ENCODE measurements at places on chromosomes 11 and 22.

DNA sequence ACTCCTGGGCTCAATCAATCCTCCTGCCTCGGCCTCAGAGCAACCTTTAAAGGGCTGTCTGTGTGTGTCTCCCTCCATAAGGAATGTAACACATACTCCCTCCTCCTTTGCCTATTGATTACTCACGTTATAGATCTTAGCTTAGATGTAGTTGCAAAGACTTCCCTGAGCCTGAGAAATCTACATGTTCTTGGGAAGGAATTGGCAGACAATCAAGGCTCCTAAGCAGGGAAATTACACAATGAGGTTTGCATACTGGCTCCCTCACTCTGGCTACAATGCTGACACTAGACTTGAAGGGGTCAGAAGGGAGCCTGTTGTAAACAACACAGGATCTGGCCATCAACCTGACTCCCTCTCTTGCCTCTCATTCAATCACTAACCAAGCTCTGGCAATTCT, 5.2 kb upstream of the OLFML1 start:
- DNase-seq = peak; percentile 42

- no peak for DNase-seq
Observed at GRCh38 chr11:124676386-124676785, 2.7 kb downstream of the SPA17 start.

- DNase-seq = no peak
Observed at GRCh38 chr11:130457623-130458409, 9.4 kb downstream of the ADAMTS15 start.

DNA sequence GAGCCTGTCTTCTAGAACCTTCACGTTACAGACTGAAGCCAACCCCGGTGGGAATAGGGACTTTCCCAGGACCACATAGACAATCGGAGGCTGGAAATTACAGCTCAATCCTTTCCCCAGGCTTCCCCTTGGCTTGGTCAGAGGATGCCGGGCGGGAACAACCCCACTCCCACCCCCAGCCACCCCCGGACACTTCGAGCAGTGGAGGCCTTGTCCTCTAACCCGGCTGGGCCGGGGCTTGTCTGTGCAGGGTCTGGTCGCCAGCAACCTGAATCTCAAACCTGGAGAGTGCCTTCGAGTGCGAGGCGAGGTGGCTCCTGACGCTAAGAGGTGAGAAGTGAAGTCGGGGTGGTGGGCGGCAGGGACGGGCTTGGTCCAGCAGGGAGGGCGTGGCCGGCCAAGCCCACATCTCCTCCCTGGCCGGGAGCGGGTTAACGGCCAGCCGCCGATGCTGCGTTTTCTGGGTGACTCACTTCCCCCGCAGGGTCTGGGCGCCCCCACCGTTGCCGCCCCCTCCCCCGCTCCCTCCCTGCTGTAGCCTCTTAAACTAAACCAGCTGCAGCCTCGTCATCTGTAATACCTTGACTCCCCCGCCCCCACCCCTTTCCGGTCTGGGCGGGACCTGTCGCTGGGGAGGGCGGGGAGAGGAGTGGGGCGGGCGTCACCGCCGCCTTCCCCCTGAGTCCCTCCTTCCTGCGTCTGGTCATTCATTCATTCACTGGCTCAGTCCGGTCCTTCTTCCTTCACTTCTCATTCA, 1.5 kb downstream of the LGALS1 start:
- DNase-seq = peak; percentile 93

DNA sequence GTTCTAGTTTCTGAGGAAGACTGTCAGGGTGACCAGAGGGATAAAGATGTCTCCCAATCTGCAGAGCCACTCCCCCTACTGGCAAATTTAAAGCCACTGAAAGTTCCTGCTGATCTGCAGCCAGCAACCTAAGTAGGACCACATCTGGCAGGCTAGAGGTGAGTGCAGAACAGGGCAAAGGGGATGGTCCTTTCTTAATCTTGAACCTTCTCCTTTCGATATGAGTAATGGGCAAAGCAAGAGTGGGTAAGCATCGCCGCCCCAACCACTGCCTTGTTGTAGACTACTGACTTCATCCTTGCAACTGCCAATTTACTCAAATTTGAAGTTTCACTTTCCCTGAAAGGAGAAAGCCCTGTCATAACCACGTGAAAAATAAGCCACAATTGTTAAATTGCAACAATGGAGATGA, 30.7 kb downstream of the SCUBE2 start:
- no peak for DNase-seq

DNA sequence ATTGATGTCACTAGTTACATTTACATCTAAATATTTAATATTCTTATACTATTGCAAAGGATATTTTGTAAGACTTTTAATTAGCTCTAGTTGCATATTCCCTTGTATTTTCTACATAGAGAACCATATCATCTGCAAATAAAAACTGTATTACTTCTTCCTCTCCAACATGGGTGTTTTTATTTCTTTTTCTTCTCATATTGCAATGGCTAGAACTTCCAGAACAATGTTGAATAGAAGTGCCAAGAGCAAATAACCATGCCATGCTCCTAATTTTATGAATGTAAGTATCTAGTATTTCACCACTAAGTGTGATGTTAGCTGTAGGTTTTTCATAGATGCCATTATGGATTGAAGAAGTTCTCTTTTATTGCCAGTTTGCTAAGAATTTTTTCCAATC, 321.8 kb upstream of the NCAM1 start:
- DNase-seq = no peak

DNA sequence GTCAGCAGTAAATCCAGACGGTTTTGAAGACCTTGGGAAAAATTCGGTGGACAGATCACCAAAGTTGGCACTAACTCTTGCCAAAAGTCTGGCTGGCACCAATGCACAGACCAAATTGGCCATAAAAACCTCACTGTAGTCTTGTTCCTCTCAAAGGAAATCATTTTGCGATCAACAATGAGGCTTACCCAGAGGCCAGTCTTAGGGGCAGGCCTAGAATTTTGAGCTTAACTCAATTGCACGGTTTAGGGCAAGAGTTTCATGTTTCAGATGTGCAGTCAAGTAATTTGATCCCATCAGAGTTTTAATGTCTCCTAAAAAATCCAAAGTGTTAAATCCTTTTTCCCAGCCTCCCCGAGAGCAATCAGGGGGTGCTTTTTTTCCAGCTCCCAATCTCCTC, 19.0 kb downstream of the MPPED2 start:
- no peak for DNase-seq

DNA sequence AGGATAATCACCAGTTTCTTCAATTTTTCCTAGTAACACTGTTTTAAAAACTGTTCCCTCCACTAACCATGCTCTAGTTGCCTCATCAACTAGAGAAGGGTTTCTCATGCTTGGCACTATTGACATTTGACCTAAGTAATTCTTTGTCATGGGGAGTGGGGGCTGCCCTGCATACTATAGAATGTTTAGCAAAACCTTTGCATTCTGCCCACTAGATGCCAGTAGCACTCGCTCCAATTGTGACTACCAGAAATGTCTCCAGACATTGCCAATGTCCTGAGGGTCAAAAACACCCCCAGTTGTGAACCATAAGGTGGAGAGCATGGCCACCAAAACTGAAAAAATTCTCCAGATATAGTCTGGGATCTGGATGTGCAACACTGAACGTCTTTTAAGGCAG, 27.6 kb upstream of the BMAL1 start:
- DNase-seq = no peak

- DNase-seq = peak; percentile 11
Observed at GRCh38 chr11:48150213-48150612, 66.4 kb upstream of the OR4B1 start.

DNA sequence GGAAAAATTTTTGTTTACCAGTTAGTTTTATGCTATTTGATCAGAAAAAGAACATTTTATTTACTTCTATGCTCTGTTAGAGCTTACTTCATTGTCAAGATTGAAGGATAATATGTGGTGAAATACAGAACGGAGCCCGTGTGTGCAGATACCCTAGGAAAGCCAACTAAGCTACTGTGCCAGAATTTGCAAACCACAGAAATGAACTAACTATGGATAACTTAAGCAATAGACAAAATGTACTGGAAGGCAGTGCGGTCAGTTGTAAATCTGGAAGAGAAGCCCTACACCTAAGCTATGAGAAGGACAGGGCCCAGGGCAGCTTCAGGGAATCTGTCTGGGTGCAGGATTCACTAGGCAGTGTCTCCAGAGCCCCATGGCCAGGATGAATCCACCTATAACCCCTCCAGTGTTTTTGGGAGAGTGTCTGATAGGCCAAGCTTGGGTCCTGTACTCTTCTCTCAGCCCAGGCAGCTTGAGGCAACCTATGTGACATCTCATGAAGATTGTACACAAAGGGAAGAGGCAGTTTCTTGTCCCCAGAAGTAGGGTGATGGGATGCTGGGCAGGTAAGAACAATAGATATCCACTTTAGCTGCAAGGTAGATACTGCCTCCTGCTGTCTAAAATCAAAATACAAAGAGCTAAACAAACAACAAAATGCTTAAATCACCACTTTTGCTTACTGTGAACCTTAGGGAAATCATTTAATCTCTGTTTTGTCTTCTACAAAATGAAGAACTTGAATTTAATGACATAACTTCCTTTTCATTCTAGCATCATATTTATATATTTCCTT, 12.1 kb downstream of the MMP7 start:
- DNase-seq = no peak

GRCh38 chr11:61480994-61481335, 27.6 kb upstream of the LRRC10B start:
- no peak for DNase-seq

GRCh38 chr11:61019832-61020405, 48.4 kb downstream of the CD6 start:
- no peak for DNase-seq

GRCh38 chr22:45529971-45530575, 27.4 kb downstream of the FBLN1 start:
- DNase-seq = no peak

Measured in AG09309 (cell line).